ENCODE measurements at places on chromosomes 12 and 14.
A peak's percentile ranks its signal among the peaks of the same experiment; 100 is the strongest.

GRCh38 chr12:67592228-67593011, 56.1 kb upstream of the DYRK2 start:
- DNase-seq, result no peak

GRCh38 chr12:50187084-50187900, 20.1 kb upstream of the CERS5 start:
- no peak for DNase-seq

- no peak for DNase-seq
Observed at GRCh38 chr14:71680736-71681387, 251.4 kb upstream of the RGS6 start.

DNA sequence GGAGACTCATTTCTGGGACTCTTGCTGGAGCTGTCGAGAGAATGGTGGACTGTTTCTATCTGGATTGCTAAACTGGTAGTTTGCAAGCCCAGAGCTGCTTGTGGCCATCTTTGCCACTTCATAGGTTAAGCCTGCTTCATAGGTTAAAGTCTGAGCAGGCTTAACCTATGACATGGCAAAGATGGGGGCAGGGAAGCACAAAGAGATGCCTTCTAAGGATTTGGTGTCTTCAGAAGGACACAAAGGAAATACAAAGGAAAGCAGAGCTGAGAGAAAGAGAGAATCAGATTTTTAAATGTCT, 78.4 kb upstream of the MAX start:
- no peak for DNase-seq

DNA sequence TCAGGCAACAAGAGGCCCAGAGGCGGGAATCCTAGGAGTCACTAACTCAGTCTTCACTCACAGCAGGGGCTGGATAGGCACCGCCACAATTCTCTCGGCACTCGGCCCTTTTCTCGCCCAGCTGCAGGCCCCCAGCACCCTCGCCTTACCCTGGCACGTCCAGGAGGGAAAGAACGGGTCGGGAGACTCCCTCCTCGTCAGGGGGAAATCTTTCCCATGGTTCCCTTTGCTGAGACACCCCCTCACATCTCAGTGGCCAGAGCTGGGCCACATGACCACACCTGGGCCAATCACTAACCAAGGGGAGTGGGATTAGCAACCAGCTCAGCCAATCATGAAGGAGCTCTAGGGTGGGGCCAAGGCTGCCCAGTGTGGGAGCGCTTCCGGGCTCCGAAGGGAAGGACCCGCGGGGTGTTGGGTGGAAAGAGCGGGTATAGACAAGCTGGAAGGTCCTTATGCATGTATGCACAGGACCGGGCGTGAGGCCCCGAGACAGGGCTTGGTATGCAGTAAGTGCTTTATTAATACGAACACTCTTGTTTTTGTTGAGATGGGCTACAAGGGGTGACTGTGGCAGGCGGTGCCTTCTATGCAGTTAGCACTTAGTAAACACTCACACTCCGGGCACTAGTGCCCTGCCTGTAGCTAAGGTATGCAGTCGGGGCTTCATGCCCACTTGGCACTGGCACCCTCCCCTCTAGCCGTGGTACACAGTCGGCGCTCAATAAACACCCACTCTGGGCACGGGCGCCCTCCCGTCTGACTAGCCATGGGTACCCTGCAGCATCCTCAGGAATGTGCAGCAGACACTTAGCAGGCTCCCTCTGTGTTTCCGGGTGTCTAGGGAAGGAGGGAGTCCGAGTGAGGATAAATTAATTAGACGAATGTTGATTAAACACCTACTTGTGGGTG, 40.3 kb downstream of the ADGRD1 start:
- DNase-seq, result no peak

GRCh38 chr12:7917392-7918267, 18.4 kb downstream of the SLC2A3 start:
- no peak for DNase-seq

DNA sequence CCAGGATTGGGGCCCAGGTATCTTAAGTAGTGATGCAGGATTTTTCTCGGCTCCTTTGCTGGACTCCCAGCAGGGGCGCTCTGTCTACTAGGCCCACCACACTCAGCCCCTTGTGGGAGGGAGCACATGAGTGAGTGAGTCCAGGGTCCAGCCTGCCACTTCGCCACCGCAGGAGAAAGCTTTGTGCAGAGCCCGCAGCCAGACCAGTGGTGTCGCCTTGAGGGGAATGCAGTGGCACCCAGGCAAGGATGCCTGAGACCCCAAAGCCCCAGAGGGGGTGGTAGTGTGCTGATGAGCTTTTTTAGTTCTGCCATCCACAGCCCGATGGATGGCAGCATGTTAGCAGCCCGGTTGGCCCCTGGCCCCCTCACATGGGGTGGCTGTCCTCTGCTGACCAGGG, 5.4 kb upstream of the MRPS35 start:
- DNase-seq, result no peak

DNA sequence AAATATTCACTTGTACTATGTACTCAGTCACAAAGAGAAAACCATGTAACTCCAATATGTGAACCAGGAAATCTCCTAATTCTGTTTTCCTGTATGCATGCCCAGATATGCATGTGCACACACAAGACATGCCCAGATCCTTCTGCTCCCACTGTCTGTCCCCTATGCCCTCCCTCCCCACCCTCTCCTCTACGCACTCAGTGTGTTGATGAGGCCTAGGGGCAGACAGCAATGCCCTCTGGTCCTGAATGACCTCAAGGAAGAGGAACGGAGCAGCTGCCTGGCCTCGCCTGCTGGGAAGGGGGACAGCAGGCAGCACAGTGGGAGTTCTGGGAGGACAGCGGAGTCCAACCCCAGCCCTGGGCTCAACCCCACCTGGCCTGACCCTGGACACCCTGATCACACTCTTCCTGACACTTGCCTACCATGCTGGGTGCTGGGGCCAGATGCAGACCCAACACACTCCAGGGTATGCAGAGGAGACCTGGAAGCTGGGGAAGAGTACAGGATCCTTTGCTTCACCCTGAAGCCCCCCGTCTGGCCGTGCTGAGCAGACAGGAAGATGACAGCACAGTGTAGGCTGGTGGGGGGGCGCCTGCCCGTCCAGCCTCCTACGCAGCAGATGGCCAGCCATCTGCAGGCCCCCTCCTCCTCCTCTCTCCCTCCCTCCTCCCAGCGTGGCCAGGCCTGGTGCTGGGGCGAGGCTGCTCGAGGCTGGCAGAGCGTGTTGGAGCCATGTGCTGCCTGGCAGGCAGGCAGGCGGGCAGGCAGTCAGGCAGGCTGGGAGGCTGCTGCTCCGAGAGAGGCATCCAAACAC, 106.6 kb upstream of the NCOR2 start:
- DNase-seq, result no peak

DNA sequence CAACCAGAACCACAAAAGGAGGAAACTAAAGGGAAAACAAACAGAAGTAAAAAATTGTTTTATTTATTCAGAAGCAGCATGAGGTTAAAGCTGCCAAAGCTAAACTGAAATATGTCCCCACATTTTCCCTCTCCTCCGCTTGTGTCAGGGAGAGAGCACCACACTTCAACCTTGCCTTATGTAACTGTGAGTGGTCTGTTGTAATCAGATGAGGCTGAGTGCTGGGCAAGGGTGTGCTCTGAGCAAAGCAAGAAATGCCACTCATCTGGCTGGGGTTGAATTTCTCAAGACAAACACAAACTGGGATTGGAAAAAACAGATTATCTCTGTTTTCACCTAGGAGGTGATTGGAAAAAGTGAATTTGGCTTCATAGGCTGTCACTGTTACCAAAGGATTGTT, 12.2 kb downstream of the CAPZA3 start:
- DNase-seq, result no peak

DNA sequence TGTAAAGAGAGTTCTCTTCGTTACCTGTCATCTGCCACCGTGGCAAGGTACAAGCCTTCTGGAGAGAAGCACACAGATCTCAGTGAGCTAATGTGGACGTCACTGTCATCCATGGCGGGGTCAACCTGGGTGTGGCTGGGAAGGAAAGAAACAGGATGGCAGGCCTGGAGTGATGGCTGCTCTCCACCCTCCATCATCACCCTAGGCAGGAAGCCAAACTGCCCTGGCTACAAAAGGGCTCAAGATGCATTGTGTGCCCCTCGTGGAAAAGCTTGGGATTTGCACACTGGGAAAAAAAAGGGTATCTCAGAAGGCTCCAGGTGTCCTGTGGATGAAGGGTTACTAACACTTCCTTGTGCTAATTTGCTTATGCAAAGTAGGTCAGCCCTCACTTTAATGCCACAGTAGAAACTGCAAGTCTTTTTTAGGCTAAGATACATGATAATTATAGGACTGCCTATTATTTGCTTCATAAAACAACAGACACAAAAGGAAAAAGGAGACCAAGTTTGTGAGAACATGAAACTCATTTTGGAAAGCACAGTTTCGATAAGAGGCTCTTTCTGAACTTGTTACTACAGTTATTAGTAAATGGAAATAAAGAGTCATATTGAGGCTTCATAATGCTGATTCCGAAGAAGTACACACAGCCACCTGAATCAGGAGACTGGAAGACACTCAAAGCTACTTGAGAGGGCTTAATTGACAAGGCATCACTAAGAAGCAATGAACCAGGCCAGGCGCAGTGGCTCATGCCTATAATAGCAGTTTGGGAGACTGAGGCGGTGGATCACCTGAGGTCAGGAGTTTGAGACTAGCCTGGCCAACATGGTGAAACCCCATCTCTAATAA, 18.9 kb downstream of the RFC5 start:
- no peak for DNase-seq

DNA sequence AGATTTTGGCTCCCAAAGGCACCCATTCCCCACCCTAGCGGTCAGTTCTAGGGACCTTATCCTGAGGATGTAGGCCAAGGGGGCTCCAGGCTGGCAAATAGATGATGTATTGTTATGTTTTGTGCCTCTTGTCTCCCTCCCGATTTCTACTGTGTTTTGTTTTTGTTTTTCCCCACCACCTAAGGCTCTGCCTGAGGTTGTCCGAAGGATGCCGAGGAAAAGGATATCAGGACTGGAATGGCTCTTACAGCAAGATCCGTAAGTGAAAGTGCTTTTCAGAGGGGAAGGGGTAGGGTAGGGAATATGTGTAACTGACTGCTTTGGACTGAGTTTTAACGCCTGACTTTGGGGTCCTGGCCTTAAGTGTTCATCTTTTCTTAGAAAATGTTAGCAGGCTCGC, 6.6 kb downstream of the FOXG1 start:
- DNase-seq, result no peak

- DNase-seq, result no peak
Observed at GRCh38 chr14:57171363-57171762, 97.3 kb downstream of the EXOC5 start.

DNA sequence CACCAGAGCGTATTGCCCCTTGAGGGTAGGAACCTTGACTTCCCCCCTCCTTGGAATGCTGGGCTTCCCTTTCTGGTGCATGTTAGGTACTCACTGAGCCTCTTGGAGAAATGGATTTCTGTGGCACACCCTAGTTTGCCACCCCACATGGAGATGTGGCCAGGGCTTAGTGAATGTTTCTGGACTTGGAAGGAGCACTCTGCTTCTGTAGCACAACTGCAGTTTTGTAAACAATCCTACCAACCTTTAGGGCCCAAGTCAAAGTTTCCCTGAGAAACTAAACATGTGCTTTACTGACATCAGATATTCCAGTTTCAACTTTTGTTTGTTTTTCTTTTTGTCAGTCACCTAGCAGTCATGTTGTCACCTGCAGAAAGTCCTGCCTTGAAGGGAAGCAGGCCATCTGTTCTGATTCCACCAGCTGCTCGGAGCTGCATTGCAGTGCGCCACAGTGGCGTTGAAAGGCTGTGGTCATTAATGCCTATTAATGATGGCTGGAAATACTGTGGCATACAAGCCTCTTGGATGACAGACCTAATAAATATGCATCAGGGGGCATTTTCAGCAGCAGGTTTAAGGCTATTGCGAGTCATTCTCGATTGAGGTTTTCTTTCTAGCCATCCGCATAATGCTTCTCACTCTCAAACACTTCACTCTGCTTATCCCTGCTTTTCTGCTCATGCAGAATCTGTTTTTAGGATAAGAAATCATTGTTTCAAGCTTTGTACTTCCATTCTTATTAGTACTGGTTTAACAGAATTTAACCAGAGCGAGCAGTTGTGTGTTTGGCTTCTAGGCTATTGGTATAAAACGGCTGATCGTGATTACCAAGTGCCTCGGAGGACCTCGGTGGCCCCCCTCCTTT, 7.8 kb downstream of the PELI2 start:
- DNase-seq, result no peak

DNA sequence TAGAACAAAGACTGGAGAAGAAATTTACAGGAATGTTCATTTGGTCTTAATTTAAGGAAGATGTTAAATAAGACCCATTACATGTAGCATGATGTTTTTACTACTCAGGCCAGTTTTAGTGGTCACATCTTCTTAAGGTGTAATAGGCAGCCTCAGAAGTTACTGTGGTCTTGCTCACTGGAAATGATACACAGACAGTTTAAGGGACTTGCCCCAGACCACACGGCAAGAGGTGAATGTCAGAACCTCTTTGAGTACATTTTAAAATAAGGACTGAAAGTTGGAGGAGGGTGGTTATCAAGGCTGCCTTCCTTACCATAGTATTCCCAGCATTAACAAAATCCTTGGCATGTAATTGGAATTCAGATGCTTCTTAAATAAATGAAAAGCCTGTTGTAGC, 37.9 kb downstream of the LRRK2 start:
- no peak for DNase-seq

DNA sequence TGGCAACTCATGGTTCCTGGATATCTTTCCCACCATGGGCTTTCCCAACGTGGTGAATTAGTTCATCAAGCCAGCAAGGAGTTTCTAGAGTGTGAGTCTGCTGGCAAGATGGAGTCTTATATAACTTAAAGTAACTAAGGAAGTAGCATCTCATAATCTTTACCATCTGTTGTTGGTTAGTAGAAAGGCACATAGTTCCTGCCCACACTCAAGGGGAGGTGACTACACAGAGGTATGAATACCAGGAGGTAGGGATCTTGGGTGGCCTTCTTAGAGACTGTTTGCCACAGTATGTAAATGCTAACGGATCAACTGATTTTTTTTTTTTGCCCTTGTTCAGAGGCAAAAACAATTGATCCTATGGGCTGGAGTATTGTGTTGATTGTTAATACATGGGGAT, 446.9 kb downstream of the ATP23 start:
- no peak for DNase-seq

- DNase-seq, result no peak
Observed at GRCh38 chr14:92499234-92499633, 14.3 kb upstream of the RIN3 start.

- no peak for DNase-seq
Observed at GRCh38 chr14:43258396-43258795, 1248.7 kb downstream of the FSCB start.

GRCh38 chr12:104137001-104137901, 759 bp downstream of the NFYB start:
- DNase-seq, result peak; percentile 21

DNA sequence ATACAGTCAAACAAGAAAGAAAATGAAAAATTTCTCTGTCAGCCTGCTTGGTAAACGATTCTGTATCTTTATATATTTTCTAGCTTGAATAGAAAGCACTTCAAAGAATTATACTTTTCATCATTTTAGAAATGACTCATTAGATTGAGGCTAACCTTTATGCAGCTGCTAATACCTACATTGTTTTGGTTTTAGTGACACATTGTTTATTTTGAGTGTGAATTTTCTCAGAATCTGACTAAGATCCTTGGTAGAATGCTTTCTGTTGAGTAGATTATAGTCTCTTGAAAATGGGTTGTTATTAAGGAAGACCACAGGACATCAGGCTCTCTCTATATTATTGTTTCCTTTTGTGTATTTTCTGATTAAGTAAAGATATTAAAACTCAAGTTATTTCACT, at the start of gene PMCH:
TSS of gene PMCH (minus strand) at position 45 of the 400 bp plus-strand sequence. CDS start 63 bp downstream, outside the sequence.
- DNase-seq, result no peak

- no peak for DNase-seq
Observed at GRCh38 chr14:36996857-36997590, 175.4 kb downstream of the SLC25A21 start.

Measured in stimulated activated CD8-positive, alpha-beta memory T cell treated with anti-CD3 and anti-CD28 coated beads, Interleukin-4, amount 100 ng/mL, for 1 hour (primary cell).